ENCODE measurements at places on chromosomes 5 and 9. TPM values are rescaled to one million over a fixed set of nuclear protein-coding genes. Genes with fewer than 3 reads are reported as not detected.
A peak's percentile ranks its signal among the peaks of the same experiment; 100 is the strongest.

PPP2R2B gene
- 29.4 TPM for total RNA-seq

GRCh38 chr9:110255463-110256379 lies 586 bp downstream of the TXN start:
- DNase-seq: peak; percentile 38

IFNA13 gene
- not detected for total RNA-seq

ADAMTS6 gene
- 2.9 TPM for total RNA-seq

DNA sequence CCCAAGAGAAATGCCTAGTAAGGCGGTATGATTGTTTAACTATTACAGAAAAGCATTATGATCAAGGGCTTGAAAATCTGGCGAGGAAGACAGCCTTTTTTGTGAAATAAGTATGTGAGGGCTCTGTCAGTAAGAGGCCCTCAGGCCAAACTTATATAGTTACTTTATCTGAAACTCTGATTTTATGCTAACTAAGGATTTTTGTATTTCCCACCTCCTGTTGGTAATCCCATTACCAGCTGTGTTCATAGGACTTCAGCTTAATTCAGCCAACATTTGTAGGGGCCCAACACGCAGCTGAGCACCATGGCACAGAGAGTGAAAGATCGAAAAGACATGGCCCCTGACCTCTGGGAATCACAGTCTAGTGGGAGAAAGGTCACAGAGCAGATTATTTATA lies 318.3 kb upstream of the WWC1 start:
- no peak for DNase-seq

DNA sequence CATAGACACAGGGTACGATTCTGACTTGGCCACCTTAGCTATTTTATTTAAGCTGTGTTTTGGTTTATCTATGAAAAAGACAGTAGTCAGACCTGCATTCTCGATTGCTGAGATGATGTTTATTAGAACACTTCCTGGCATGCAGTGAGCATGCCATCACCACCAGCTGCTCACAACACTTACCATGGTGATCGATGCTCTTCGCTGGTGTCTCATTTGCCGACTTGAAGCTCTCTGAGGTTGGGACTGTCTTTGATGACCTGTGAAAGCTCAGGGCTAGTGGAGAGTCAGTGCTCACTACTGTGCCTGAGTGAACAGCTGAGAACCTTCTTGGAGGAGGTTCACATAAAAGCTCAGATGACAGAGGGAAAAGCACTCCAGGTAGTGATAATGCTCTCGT lies 4.4 kb upstream of the C9orf153 start:
- DNase-seq: no peak

DNA sequence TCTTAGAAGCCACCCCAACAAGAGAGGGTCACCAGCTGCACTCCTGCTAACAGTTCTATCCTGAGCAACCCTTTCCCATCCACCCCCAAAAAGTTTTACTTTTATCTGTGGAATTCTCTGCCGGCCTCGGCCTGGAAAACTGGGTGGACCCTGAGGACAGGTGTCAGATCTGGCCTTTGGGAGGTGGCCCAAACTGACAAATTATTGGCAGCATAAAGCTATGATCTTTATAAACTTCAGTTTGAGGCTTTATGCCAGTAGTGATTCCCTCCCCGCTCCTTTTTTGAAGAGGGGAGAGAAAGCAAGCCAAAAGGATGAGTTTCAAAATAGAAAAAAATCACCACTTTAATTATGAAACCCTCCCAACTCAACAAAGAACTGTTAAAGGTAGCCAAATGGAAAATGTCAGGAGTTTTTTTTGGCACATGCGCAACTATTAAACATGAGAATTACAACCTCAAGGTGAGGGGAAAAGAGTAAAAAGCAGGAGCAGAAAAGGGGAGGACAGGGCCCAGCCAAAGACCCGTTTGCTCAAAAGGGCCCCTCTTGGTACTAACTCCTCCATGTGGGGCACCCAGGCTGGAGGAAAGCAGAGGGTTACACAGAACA lies 49.4 kb downstream of the FBXW11 start:
- no peak for DNase-seq

SPATA31D4 gene
- total RNA-seq: not detected

IQGAP2 gene
- 55.5 TPM for total RNA-seq

DNA sequence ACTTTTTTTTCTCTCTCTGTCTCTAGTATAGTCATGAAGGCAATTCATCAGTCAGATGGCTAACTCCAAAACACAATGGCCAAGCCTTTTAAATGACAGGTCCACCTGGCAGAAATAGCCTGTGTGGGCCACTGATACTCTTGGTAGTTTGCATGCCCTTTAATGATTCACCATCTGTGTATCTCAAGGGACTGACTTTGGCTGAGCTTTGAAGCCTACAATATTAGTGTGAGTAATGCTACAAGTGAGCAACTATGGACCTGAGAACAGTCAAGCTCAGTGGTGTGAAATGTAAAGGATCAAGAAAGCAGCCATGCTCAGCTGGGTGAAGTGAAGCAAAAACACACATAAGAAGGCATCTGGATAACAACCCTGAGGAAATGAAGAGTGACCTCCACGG lies 506.9 kb downstream of the TLE1 start:
- DNase-seq: no peak

GRCh38 chr5:136004436-136004835 lies 24.4 kb upstream of the TGFBI start:
- no peak for DNase-seq

DNA sequence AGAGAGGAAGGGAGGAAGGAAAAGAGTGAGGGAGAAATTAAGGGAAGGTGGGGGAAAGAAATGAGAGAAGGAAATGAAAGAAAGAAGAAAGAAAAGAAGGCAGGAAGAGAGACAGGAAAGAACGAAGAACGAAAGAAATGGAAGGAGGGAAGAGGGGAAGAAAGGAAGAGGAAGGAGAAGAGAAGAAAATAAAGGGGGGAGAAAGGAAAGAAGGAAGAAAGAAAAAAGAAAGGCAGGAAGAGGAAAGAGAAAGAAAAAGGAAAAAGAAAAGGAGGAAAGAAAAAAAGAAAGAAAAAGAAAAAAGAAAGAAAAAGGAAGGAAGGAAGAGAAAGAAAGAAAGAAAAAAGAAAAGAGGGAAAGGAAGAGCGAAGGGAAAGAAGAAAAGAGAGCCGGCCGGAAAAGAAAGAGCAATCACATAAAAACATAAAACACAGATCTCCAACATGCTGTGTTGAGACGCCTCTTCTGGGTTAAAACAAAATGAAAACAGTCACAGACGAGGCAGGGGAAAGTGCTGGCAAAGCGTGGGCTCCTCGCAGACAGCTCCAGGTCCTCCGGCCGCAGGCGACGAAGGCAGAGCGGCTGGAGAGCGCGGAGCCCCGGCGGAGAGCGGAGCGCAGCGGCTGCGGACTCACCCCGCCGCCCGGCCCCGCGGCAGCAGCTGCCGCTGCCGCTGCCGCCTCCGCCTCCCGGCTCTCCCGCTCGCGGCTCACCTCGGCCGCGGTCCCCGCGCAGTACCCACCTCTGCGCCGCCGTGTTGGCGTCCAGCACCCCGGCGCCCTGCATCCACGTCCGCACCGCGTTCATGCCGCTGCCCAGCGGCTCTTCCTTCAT lies 896 bp downstream of the EBF1 start:
- DNase-seq: no peak

NUDT12 gene
- 27.1 TPM for total RNA-seq

DNA sequence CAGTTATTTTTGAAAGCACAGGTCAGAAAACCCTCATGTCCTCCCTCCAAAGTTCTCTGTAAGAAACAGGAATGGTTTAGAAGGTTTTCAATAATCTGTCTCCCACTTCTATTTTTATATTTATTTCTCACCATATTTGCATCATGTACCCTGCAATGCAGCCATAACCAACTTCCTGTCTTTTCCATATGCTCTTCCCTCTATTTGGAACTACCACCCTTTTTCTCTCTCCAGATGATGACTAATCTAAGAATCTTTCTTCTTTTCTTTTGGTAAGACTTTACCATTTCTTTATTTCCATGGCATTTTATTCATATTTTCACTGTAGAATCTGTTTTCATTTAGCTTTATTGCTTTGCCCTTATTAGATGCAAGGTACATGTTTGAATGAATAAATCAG lies 33.9 kb downstream of the MAN2A1 start:
- no peak for DNase-seq

PCDHGB7 gene
- total RNA-seq: 18.0 TPM

Data from tibial nerve (tissue), 4 donors.